CD4-positive, CD25-positive, alpha-beta regulatory T cell (primary cell): ENCODE measurements at places on chromosomes 6 and 20.

GRCh38 chr20:59945731-59946130, 5.5 kb downstream of the FAM217B start:
- DNase-seq, result no peak

GRCh38 chr20:44601801-44602204, 19.4 kb downstream of the PKIG start:
- no peak for DNase-seq

DNA sequence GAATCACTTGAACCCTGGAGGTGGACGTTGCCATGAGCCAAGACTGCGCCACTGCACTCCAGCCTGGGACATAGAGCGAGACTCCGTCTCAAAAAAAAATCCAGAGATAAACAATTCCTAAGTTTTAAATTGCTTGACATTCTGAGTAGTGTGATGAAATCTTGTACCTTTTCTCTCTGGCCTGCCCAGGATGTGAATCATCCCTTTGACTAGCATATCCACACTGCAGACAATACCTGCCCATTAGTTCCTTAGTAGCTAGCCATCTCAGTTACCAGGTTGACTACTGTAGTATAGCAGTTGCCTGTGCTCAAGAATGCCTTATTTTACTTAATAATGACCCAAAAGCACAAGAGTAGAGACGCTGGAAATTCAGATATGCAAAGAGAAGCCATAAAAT, 2.8 kb downstream of the ZFP57 start:
- no peak for DNase-seq

- no peak for DNase-seq
These were observed 120.3 kb upstream of the OGFRL1 start for GRCh38 chr6:71168233-71168765.

GRCh38 chr20:5171790-5172164, 45.0 kb downstream of the CDS2 start:
- DNase-seq, result no peak

DNA sequence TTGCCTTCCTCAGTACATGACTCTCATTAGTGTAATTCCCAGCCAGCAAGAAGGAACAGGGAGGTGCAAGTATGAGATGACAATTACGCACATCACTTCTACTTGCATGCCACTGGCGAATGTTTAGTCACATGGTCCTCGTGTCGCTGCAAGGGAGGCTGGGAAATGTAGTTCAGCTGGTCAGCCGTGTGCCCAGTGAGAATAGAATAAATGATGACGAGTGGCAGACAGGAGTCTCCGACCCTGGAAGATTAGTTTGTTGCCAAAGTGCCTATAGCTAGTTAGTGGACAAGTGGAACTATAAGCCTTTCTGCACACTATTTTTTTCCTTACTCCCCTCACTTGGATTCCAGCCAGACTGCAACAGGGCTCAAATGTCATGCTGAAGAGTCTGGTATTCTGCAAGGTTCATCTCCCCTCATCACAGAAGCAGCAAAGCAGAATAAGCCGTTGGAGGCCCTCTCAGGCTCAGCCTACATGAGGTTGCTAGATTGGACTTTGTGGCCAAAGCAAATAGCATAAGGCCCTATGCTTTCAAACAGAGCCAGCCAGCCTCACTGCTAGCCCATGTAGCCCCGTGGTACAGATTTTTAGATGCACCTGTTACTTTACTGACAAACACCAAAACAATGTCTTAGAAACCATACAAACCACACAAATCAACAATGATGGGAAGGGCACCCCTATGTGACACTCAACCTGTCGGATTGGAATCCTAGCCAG, 9.7 kb downstream of the LINC00237 start:
- DNase-seq, result no peak

DNA sequence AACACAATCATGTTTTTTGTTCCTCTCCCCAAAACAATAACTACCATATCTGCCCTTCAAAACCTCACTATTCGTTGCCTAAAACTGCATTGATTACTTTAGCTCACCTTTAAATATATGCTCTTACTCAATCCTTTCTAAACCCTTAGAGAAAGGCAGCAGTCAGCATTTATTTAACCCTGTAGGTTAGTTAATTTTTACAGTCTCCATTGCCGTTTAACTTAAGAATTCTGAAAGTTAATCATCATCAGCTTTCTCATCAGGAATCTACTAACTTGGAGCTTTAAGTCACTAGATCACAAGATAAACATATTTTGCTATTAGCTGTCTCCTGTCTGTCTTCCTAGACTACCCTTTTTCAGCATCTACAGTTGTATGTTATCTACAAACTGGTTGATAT, 991.9 kb downstream of the EPHA7 start:
- no peak for DNase-seq
